ENCODE measurements at places on chromosomes 2 and 18.

GRCh38 chr2:227739351-227739750, 6.3 kb upstream of the SCYGR8 start:
- DNase-seq: no peak

DNA sequence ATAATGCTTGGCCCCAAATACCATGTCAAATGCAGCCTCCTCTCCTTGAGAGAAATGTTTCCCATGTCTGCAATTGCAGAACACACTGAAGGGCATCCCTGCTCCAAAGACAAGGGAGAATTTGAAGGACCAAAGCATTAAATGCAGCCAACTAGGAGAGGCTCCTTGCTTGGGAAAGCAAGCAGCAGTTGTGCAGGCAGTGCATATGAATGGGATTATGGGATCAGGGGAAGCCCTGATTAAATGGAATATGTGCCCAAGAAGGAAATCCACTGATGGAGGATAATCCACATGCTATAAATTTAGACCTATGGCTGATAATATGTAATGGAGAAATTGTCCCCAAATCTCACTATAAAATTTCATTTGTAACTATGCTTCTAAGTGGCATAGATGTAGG, 116.1 kb downstream of the NCKAP5 start:
- no peak for DNase-seq

- no peak for DNase-seq
Measured at GRCh38 chr2:3631851-3632659, 25.9 kb upstream of the ALLC start.

DNA sequence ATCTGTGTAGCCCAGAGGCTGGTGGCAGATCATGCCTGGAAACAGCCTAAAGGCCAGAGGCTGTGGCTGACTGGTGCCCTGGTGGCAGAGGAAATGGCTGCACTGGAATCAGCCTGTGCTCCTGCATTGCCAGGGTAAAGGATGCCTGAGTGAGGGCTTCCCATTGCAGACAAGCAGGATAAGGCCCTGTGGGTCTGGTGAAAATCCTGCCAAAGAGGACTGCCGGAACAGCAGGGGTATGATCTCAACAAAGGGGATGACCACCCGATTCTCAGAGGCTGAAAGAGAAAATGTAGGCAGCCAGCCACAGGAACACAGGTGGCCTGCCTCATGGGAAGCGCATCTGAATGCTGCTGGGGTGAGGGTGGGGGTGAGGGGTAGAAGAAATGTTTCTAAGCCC, 48.2 kb downstream of the FBXO48 start:
- no peak for DNase-seq

DNA sequence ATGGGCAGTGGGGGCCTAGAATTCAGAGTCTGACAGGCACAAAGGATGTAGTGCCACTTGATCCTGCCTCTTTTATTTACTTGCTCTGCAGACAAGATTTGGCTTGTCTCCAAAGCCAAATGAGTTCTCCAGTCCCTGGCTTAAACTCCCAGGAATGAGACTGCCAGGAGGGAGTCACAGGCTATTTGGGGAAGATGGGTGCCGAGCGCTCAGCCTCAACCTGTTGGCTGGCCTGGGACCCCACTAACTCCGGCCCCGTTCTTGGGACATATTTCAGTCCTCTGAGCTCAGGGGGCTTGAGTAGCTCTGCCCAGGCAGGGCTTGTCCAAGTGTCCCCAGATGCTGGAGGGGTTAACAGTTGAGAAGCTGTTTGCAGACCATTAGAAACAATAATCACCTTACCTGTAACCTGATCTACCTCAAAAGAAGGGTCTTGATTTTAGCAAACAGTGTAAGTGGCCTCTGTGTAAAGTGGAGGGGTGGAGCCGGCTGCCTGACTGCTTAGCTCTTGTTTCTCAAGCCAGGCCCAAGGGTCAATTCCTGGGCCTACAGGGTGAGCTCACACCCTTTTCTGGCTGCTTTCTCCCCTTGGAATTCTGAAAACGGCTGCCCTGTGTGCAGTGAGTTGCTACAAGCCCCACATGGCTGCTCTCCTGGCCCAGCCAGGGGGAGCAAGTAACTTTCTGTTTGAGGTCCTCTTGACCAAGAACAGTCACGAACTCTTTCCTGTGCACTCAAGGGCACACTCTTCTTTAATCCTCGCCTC, 27.1 kb upstream of the FZD5 start:
- no peak for DNase-seq

Data from central memory CD4-positive, alpha-beta T cell (primary cell).